Astrocyte of the spinal cord (primary cell): ENCODE measurements at places on chromosomes 7 and 10.
A peak's percentile ranks its signal among the peaks of the same experiment; 100 is the strongest.

DNA sequence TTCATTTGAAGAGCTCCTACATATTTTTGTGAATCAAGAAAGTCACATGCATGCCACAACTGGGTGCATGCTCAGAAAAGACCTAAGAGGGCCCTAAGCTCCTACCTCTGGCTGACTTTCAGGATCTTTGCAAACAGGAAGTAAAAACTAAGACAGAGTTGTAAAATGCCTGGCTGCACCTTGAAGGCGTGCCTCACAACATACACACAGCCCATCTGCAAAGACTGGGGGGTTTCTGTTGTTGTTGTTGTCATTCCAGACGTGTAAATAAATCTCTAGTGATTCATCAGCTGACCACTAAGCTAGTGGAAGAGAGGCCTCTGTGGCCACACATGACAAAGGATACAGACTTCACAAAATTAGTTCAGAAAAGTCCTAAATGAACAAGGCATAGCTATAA, 31.8 kb downstream of the SMURF1 start:
- DNase-seq, result no peak

DNA sequence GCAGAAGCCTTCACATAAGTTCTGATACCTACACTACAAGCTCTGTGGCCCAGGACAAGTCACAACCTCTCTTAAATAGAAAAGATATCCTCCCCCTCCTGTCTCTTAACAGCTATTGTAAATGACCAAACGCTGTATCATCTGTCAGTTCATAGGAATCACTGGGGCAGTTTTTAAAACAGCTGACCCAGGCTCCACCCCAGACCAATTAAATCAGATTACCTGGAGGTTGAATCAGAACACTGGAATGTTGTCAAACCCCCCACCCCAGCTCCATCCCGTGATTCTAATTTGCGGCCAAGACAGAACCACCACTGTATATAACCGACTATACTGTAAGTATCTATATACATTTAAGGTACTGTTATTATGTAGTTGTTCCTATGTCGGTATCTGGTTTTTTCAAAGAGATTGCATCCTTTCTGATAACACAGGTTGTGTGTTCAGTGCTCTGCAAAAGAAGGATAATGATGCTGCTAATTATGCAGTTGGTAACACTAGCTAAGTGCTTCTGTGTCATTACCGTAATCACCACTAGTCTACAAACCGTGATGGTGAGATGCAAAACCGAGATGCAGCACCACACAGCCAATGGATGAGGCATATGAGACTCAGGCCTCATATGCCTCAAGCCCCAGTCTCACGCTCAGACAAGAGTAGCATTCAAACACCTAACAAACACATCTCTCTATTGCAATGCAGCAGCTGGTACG, 47.4 kb downstream of the TNS3 start:
- DNase-seq, result no peak

DNA sequence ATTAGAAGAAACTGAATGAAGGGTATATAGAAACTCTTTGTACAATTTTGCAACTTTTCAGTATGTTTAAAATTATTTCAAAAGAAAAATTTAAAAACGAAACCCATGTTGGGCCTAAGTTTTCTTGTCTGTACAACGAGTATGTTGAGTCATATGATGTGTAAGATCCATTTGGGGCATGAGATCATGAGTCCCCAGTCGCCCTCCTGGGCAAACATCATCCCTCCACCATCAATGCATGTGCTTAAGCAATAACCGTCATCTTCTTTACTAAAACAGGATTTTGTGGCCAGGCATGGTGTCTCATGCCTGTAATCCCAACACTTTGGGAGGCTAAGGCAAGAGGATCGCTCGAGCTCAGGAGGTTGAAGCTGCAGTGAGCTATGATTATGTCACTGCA, 54.2 kb upstream of the CDCA7L start:
- DNase-seq, result peak; percentile 13

- DNase-seq, result no peak
These were observed 11.2 kb upstream of the HTR5A start for GRCh38 chr7:155058896-155059295.

- DNase-seq, result no peak
These were observed 1.1 kb downstream of the AIFM2 start for GRCh38 chr10:70131560-70131937.

GRCh38 chr10:29135337-29135736, 153.5 kb upstream of the LYZL1 start:
- no peak for DNase-seq
